Left lobe of liver (tissue), 2 donors: ENCODE measurements at places on chromosomes 13 and 19. TPM values are rescaled to one million over a fixed set of nuclear protein-coding genes. Genes with fewer than 3 reads are reported as not detected.

- DNase-seq = peak; percentile 47
Measured at GRCh38 chr19:2345794-2346663, 14.0 kb upstream of the TMPRSS9 start.

GRCh38 chr19:45994456-45994997 is 740 bp upstream of the CCDC61 start:
- DNase-seq = no peak

DNA sequence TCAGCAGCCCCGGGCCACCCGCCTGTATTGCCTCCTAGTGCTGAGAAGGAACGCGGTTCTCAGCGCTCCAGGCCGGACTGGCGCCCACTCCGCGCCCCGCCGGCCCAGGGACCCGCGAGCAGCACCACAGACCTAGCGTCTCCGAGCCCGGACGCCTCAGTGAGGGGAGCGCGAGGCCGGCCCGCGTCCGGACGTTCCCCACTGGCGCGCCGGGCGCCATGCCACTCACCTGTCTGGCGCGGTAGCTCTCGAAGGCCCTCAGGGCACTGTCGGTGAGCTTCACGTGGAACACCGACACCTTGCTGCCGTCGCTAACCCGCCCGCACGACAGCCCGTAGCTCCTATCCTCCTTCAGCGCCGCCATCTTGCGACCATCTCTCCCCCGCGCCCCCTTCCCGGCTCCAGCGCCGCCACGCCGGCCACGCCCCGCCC is at the start of gene ELL:
Gene ELL, minus strand, starts transcription at position 379 of the 432 bp plus-strand sequence. Its CDS starts 15 bp downstream, at position 364.
- no peak for DNase-seq

DNA sequence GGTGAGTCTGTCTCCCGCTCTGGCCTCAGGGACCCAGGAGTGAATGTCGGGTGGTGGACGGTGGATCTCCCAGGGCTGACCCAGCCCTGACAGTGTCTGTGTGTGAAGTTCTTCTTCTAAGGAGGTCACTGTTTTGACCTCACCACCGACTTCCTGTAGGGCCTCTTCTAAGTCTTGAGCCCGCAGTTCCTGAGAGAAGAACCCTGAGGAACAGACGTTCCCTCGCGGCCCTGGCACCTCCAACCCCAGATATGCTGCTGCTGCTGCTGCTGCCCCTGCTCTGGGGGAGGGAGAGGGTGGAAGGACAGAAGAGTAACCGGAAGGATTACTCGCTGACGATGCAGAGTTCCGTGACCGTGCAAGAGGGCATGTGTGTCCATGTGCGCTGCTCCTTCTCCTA is at the start of gene SIGLEC7:
Gene SIGLEC7, plus strand, starts transcription at position 183 of the 400 bp plus-strand sequence. Its CDS starts 69 bp downstream, at position 252.
- DNase-seq = peak; percentile 46

- DNase-seq = no peak
Measured at GRCh38 chr19:37961198-37961597, 54.2 kb downstream of the SIPA1L3 start.

GRCh38 chr13:111253365-111253872 is 67.0 kb upstream of the TEX29 start:
- no peak for DNase-seq

DNA sequence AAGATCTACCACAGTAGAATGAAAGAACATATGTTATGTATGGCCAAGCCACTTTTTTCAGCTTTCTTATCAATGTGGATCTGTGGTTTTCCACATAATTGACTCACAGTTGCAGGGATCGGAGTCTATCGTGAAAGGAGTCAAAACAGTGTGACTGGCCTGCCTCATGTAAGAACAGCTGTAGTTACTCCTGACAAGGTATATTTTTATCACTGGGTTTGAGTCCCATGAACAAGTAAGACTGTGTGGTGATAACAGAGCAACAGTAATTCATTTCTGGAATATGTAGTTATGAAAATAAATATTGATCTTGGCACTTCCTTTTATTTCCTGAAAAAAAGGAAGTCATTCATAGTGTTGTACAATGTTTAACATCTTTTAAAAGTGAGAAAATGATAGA is 416.6 kb downstream of the KLF12 start:
- DNase-seq = no peak

DNA sequence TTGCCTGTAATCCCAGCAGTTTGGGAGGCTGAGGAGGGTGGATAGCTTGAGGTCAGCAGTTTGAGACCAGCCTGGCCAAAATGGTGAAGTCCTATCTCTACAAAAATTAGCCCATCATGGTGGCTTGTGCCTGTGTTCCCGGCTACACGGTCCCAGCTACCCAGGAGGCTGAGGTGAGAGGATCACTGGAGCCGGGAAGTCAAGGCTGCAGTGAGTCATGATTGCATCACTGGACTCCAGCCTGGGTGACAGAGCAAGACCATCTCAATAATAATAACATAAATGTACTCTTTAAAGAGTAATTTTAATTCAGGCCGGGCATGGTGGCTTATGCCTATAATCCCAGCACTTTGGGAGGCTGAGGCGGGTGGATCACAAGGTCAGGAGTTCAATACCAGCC is 38.7 kb downstream of the SKA3 start:
- DNase-seq = no peak

DNA sequence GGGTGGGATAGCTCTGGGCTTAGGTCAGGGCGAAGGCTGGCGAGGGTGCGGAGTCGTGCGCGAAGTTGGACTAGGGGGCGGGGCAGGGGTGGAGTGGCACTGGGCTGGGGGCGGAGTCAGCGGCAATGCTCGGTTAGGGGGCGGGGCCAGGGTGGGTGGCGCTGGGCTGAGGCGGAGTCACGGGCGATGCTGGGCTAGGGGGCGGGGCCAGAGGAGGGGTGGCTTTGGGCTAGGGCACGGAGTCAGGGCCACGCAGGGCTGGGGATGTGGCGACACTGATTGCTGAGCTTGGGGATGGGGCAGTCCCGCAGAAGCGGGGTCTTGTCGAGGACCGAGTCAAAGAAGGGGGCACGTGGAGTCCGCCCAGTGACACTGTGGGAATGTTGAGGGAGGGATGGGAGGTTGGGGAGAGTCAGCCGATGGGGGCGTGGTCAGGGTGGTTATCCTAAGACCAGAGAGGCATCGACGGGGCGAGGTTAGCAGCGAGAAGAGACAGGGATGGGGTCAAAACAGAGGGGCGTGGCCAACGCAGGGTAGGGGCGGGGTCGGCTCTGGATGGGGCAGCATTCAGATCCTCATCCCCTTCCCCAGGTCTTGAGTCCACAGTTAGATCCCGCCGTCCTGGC is 8.7 kb downstream of the HOMER3 start:
- DNase-seq = peak; percentile 58

Gene FUT1
- total RNA-seq = 0.43 TPM

Gene SMAD9
- total RNA-seq = 0.70 TPM

Gene ZNF526
- total RNA-seq = 5.3 TPM
